Eye (tissue), 1 donor: ENCODE measurements at places on chromosomes 1 and 21.

DNA sequence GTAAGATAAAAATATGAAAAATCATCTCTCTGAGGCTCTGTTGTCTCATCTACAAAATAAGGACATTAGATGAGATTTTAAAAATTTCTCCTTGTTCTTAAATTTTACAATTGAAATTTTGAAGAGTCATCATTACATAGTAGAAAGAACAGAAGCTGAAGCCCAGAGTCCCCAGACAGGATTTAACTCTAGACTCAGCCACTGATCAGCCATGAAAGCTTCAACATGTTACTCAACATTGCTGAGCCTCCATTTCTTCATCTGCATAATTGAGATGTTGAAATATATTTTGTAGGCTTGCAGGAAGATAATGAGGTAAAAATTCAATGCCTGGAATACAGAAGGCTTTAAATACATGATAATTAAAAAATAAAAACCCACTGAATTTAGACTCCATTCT lies 633.3 kb downstream of the LMO4 start:
- DNase-seq = no peak

GRCh38 chr1:222225316-222225691 lies 322.6 kb downstream of the HHIPL2 start:
- no peak for DNase-seq

- peak; percentile 19 for DNase-seq
These were observed 18.7 kb upstream of the LBR start for GRCh38 chr1:225446595-225446960.

DNA sequence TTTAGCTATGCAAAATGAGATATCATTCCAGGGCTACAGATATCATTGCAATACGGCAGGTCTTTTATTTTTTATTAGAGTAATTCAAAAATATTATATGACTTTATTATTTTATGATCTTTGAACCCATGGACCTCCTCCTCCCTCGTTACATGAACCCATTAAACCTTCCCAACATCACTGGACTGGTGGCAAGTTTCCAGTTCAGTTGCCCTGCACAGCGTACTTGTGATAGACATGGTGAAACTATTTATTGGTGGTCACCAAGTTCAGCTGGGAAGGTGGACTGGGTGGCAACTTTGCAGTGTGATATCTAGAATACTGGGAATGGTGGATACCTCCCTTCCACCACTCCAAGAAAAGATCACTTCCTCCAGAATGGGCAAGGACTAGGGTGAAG lies 52.5 kb downstream of the SLC30A10 start:
- DNase-seq = no peak

- no peak for DNase-seq
These were observed 28.4 kb downstream of the CACHD1 start for GRCh38 chr1:64498325-64498724.

DNA sequence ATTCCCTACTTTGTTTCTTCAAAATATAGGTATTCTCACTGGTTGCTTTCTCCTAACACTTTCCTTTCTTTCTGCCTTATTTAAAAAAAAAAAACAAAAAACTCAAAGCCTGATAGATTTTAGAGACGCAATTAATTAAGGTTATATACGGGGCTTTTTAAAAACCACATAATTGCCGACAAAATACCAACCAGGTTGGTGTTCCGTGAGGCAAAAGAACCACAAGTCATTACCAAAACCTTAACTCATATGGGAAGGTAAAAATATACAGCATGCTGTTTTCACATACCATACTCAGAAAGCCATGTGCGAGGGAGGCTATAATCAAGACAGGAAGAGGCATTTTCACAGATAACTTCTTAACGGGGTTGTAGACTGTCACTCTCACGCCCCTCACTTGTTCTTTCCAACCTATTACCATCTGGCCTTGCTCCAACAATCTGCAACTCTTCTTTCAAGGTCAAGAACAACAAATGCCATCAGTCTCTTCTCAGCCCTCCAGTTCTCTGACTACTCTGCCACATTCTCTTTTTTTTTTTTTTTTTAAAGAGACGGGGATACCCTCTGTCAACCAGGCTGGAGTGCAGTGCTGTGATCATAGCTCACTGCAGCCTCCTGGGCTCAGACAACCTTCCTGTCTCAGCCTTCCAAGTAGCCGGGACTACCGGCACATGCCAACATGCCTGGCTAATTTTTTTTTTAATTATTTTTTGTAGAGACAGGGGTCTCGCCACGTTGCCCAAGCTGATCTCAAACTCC lies 102.6 kb downstream of the APP start:
- no peak for DNase-seq

DNA sequence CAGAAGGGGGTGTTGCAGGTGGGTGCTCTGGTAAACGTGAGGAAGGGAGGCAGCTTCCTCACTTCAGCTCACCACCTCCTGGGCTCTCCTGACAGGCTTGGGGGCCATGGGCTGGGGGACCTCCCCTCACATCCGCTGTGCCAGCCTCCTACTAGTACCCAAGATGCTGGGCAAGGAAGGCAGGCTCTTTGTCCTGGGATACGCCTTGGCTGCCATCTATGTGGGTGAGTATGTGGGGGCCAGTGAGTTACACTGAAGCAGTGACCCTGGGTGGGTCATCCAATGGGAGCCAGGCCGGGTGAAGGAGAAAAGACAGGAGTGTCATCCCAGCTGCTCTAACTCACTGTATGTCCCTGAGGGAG lies 5.7 kb downstream of the DCST1 start:
- no peak for DNase-seq

- DNase-seq = no peak
These were observed 107.4 kb downstream of the NTPCR start for GRCh38 chr1:233057836-233058235.

- peak; percentile 66 for DNase-seq
These were observed 5.9 kb upstream of the FNDC5 start for GRCh38 chr1:32876341-32877210.

GRCh38 chr1:108962681-108963051 lies 618 bp downstream of the CLCC1 start:
- no peak for DNase-seq

DNA sequence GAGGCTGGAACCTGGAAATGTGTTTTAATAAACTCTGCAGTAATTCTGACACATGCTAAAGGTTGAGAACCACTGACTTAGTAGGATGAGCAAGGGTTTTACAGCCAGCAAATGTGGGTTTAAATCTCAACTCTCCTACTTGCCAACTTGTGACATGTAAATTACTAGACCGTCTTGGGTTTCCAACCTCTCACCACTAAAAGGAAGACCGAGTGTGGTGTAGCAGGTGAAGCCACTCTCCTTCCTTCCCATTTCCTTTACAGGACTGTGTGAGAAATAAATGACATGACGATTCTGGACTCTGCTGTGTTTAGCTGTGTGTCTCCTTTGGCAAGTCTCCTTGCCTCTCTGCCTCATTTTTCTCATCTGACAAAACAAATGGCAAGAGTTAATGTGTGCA lies 49.5 kb upstream of the DNAJC6 start:
- no peak for DNase-seq

GRCh38 chr1:11638121-11638520 lies 16.1 kb downstream of the FBXO2 start:
- DNase-seq = no peak

DNA sequence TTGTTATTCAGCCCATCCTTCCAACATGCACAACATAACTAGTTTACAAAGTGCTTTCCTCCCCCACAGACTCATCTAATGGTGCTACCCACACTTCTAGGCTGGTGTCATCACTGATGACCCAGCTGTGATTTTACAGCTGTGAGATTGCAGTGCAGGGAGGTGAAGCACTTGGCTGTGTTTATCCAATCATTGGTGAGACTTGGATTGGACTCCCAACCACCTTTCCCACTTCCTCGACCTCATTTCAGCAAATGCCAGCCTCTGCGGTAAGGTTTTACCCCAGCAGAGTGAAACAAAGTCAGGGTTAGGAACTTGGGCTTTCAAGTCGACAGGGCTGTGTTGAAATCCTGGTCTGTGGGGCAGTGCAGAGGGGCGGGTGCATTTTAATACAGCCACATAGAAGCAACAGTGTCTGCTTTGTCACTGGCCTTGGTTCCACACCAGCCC lies 22.1 kb downstream of the ECHDC2 start:
- DNase-seq = no peak

- no peak for DNase-seq
These were observed 6.8 kb downstream of the LAPTM5 start for GRCh38 chr1:30750731-30751291.

GRCh38 chr1:41274752-41275545 lies 32.8 kb upstream of the SCMH1 start:
- DNase-seq = peak; percentile 2

DNA sequence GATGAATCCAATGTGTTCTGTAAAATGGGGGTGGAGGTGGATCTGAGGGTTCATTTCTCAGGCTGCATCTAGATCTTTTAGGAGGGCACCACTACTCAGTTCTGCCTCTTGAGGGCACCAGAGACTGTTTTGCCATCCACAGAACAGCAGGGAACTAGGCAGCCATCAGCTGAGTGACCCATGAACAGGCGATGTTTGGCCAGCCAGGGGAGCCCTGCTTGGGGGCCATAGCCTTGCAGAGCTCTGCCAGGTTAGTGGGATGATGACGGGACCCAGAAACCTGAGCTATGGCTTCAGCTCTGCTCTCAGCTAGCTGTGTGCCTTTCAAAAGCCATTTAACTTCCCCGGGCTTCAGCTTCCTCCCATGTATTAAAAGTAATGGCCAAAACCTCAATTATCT lies 13.4 kb upstream of the NOS1AP start:
- peak; percentile 89 for DNase-seq

DNA sequence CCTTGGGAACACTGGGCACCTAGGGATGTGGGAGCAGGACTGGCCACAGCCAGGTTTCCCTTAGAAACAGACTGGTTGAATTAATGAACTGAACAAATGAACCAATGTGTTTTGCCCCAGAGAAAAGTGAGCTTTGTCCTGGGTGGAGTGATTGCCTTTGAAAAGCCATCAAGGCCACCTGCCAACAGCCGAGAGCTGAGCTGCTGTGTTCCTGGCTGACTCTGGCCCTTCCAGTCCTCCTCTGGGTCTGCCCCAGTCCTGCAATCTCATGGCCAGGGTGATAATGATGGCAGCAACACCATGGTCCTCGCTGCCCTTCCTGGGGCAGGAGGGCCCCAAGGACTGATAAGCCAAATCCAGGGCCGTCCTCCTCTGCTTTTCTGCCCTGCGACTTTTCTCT lies 18.2 kb upstream of the GJA9 start:
- no peak for DNase-seq

GRCh38 chr1:84103197-84103992 lies 40.7 kb upstream of the PRKACB start:
- peak; percentile 71 for DNase-seq

DNA sequence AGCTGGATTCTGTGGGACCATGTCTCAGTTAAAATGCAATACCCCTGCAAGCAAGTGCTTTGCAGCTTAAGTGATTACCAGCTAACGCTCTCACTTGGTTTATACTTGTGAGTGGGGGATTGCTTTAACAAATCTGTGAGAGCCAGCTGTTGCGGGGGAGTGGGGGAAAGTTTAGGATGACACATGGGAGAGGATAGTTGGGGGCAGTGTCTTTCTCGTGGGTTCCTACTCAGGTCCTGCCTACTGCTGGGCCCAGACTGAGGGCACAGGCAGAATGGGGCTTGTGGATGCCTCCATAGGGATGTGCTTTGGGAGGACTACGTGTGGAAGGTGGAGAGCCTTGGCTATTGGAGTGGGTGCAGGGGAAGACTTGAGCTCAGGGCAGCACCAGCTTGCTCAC lies 60.1 kb downstream of the ELK4 start:
- no peak for DNase-seq

DNA sequence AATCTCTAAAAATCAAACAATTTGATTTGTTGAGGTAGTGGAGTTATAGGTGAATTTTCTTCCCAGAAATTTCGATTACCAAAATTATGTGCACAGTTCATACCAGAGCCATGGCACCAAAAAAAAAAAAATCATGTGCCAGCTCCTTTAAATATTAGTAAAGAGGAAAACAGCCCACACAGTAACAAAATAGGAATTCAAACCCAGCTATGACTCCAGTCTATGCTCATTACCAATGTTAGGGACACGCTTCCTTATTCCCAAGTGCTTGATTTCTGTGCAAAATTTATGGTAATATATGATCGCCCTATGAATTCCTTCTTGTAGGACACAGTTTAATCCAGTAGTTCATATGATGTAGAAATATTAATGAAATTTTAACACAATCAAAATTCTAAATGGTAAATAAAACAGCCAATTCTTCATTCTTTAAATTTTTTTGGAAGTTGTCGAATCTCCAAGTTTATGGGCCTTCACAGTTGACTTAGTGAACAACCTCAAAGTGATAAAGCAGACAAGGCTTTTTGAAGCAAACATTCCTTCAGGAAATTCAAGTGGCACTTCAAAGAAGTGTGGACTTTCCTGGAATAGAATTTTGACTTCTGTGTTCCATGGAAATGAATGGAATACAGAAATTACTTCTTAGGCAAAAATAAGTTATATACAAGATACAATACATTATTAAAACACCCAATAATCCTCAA lies 1.9 kb downstream of the TOR1AIP2 start:
- no peak for DNase-seq

DNA sequence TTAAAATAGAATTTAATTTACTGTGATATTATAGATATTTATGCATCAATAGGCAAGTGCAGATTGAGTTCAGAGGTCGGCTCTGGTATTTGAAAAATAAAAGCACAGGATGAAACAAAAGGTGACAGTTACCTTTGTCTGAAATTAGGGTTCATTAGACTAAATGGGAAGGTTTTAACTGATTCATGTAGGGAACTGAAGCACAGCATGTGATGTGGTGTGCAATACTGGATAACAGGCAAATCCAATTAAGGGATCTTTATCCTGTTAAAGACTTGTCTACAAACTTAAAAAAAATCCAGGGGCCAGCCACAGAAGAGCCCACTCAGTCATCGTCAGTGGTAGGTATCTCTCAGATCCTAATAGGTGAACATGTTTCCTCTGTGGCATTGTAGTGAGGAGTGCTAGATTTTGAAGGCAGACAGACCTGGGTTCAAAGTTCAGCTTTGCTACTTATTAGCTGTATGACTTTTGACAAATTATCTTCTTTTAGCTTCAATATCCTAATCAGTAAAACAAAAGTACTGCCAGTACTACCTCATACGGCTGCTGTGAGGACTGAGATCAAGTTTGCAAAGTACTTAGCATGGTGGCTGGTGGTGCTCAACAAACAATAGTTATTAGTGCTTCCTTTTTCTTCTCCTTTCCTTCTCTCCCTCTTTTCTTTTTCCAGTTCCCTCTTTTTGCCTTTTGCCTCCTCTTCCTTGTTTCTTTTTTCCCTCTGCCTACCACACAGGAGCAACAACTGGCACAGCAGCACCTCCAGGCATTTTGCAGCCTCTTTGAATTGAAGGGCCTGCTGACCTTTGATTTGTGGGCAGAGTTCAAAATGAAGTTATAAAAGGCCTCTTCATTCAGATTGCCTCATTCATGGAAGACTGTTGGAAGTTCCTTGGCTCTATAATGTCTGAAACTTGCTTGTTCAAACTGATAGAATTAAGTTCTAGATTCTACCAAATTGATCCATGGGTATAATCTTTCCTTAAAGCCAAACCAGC lies 44.9 kb upstream of the FOXD3 start:
- DNase-seq = peak; percentile 42
